Stimulated activated CD4-positive, alpha-beta T cell treated with anti-CD3 and anti-CD28 coated beads, Interleukin-15, amount 100 ng/mL, for 48 hours (primary cell): ENCODE measurements at places on chromosomes 6 and 20.

- no peak for DNase-seq
Measured at GRCh38 chr6:8060346-8060745, 3.8 kb downstream of the BLOC1S5 start.

DNA sequence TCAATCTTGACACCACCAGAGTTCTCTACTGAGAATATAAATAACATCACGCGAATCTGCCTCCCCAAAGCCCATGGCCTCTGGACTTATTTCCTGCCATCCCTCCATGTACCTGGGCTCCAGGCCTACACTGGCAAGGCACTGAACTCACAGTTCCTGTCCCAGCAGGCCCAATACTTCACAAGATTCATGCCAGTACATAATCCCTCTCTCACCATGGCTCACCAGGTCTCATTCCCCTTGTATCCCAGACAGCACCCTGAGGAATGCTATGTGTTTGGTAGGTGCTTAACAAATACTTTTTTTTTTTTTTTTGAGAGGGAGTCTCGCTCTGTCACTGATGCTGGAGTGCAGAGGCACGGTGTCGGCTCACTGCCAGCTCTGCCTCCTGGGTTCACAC lies 1.9 kb downstream of the KIF16B start:
- no peak for DNase-seq

DNA sequence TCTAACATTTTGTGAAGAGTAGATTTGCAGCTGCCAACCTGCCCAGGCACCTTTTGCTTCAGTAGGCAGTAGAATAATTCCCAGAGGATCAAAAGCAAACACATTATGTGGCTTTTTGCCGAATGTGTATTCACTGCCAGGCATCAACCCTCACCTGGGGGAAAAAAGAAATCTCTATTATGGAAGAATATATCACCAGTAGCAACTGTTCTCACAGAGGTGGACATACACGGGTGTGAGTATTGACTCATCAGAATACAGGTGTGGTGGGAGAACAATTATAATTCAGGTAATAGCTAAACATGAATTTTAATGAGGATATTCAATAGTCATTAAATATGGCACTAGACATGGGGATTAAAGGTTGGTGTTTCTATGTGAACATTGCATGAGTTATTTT lies 910.7 kb downstream of the TFAP2A start:
- DNase-seq, result no peak

DNA sequence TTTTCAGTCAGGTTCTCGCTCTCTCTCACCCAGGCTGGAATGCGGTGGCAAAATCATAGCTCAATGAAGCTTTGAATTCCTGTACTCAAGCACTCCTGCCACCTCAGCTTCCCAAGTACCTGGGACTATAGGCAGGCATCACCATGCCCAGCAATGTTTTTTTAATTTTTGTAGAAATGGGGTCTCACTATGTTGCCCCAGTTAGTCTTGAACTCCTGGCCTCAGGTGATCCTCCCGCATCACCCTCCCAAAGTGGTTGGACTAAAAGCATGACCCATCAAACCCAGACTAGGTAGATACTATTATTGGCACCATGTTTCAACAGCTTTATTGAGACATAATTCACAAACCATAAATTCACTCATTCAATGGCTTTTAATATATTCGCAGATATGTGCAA lies 72.7 kb upstream of the RUNX2 start:
- DNase-seq, result no peak

DNA sequence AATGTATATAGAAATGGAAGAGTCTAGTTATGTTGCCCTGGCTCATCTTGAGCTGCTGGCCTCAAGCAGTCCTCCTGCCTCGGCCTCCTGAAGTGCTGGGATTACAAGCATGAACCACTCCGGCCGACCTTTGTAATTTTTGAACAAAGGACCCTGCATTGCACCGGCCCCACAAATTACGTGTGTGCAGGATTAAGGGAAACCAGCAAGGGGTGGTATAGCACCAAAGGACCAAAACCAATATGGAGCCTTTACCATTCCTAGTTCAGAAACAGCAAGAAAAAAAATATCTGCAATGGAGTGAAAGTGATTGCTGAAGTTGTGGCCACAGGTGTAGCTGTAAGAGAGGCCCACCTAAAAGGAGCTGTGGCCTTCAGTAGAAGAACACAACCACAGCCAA lies 8.2 kb upstream of the TRERF1 start:
- no peak for DNase-seq

- DNase-seq, result no peak
Measured at GRCh38 chr20:50019466-50020256, 36.9 kb downstream of the SNAI1 start.

- DNase-seq, result no peak
Measured at GRCh38 chr6:133183691-133184090, 57.5 kb upstream of the EYA4 start.

- DNase-seq, result no peak
Measured at GRCh38 chr20:11694467-11694866, 223.2 kb upstream of the BTBD3 start.

DNA sequence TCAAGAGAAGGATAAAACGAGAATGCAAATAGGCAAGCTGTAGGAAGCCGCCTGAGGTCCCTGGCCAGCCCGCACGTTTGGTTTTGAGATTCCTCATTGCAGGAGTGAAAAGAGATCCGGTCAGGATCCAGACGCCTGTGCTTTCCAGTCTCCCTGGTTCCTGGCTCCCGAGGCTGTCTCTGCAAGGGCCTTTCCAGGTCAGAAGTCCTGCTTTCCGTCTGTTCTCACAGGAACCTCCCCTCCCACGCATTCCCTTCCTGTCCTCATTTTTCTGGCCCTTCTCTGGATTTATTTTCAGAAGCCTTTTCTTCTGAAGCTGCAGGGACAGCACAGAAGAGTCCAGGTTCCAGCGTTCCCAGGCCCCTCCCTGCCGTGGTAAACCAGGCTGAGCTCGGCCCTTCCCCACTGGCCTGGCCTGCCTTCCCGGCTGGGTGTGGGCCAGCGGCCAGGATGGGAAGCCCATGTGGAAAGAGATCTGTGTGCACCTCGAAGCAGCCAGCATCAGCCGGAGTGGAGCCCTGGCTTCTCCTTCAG lies 54.0 kb downstream of the TMEM242 start:
- DNase-seq, result no peak

- DNase-seq, result no peak
Measured at GRCh38 chr6:45185403-45186251, 142.5 kb upstream of the RUNX2 start.

- no peak for DNase-seq
Measured at GRCh38 chr6:63395381-63395780, 75.6 kb upstream of the LGSN start.

GRCh38 chr20:49659056-49659455 lies 54.6 kb downstream of the B4GALT5 start:
- DNase-seq, result no peak
